ENCODE measurements at places on chromosomes 3 and 15.

DNA sequence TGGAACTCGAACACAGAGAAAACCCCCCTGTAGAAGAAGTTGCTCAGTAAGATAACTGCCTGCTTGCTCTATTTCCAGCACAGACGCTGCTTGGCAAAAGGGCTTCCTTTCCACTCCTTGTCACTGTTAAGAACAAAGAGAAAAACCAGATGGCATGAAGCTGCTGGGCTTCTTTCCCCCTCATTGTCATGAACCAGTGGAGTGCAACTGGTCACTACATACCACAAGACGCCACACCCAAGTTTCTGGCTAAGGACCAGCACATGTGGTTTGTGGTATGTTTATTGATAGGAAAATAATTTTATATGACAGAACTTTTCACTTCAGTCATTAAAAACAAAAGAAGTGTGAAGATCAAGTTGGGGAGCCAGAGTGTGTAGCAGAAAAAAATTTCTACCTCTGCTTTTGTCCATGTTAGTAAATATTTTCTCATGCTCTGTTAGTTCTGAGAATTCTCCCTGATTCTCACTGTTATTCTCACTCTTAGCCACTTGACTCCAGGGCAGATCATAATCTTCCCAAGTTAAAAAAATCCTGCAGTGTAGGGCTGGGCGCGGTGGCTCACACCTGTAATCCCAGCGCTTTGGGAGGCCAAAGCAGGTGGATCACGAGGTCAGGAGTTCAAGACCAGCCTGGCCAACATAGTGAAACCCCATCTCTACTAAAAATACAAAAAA lies 37.9 kb downstream of the CLK3 start:
- no peak for DNase-seq

DNA sequence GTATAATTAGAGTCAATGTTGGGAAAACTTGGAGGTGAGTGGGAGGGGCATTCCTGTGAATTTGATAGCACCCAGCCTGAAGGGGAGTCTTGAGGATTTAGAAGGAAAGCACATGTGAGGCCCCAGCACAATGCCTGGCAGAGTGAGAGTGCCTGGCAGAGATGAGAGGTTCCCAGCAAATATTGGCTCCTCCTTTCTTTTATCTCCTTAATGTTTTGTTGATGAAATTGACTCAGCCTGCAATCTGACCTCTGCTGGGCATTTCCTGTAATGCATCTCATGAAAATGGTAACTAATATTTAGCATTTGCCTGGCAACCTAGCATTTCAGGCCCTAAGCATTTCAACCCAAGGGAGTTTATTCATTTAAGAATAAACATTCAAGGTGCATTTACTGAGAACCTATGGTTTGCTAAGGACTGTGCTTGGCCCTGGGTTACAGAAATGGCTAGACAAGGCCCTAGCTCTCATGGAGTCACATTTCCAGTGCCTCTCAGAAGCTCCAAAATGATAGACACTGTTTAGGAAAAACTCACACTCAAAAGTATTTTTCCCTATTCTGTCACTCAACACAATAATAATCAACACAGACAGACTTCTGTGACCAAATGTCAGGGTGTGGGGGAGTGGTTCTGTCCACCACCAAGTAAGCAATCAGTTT lies 19.0 kb downstream of the PDHB start:
- DNase-seq = peak; percentile 38

DNA sequence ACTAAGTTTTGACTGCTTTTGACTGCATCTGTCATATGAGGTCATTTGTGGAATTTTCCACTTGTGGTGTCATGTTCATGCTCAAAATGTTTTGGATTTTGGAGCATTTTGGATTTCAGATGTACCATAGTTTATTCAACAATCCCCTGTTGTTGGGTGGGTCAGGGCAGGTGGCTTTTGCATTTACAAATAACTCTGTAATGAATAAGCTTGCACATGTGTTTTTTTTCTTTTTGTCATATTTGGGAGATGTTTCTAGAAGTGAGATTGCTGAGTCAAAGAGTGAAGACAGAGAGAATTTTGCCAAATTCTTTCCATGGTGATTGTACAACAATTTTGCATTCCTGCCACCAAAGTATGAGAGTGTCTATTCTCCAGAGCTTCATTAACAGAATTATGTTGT lies 62.4 kb upstream of the ADPGK start:
- DNase-seq = no peak

DNA sequence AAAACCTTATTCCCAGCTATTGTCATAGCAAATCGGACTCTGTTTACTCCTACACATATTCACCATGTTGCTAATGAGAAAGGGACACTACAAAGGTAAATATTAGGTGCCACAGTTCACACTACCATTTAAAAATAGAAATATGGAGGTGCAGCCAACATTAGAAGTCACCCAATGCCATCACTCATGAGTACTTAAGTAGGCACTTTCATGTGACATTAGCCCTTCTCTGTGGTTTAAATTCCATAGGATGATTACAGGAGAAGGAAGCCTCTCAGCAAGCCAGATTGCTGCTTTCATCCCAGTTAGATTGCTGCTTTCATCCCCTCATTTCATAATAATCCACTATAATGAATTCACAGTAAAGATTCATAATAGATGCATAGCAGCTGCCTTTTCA lies 376.8 kb upstream of the ALCAM start:
- no peak for DNase-seq

DNA sequence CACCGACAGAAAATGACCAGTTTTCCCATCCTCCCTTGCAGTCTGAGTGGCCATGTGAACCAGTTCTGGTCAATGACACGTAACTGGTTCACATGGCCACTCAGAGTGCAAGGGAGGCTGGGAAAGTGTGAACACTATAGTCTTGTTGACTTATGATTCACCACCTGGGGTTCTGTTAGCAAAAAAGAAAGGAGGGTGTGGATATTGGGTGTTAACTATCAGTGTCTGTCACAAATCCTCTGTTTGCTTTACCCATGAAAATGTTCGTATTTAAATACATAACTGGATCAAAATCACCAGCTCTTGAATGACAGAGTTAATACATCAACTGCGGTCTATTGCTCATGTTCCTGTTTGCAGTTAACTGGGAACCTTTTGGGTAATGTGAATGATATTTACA lies 92.3 kb downstream of the ADAMTSL3 start:
- DNase-seq = no peak

DNA sequence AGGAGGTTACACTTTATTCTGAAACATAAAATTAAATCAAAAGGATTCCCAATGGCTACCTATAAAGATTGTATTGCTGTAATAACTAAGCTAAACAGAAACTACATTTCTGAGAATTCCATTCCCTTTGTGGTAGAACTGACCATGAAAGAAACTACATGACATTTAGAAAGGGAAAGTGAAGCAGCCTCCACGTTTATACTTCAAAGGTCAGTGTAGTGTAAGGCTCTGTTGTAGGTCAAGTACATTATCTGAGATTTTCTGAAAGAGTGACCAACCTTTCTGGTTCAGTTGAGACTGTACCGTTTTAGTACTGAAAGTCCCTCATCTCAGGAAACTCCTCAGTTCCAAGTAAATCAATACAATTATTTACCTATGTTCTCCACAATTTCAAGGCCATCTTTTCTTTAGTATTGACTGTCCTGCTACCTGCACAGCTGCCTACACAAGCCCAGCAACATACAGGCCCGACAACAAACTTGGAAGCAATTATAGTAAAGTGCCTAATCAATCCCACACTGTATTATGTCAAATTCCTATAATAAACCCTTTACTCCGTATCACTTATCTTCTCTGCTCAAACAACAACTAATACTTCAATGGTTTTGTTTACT lies 343.0 kb downstream of the PLOD2 start:
- no peak for DNase-seq

DNA sequence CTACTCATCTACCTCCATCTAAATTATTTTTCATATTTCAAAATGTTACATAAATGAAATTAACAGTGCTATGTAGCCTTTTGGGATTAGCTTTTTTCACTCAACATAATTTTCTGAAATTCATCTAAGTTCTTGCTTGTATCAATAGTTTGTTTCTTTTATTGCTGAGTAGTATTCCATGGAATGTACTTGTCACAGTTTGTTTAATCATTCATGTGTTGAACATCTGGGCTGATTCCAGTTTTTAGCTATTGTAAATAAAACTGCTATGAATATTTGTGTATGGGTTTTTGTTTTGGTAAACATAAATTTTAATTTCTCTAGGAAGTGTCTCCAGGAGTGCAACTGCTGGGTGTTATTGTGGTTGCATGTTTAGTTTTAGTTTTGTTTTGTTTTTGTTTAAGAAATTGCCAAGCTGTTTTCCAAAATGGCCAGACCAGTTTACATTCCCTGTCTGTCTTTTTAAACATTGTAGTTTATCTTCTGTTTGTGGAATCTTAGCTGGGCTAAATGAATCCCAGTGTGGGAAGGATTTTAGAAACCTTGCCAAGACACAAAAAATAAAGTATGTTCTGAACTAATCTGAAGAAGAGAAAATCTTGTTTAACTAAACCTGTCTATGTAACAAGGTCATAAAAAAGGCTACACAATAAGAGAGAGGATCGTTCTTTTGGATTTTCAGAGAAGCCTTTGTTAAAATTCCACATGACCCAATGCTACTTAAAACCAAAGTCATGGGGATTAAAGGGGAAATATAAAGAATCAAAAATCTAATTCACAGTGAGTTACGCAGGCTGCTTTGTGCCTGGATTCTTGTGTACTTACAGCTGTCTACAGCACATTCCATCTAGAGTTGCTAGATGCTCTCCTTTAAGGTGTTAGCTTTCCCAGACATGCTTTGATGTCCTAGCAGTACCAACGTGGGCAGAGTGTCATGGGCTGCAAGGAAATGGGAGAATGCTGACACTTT lies 129.2 kb upstream of the SUCLG2 start:
- no peak for DNase-seq

- no peak for DNase-seq
Observed at GRCh38 chr3:180188512-180189309, 152.0 kb upstream of the PEX5L start.

GRCh38 chr3:33718595-33718907 lies 497 bp upstream of the CLASP2 start:
- no peak for DNase-seq

GRCh38 chr3:181565416-181565815 lies 146.3 kb upstream of the SOX2 start:
- DNase-seq = no peak

DNA sequence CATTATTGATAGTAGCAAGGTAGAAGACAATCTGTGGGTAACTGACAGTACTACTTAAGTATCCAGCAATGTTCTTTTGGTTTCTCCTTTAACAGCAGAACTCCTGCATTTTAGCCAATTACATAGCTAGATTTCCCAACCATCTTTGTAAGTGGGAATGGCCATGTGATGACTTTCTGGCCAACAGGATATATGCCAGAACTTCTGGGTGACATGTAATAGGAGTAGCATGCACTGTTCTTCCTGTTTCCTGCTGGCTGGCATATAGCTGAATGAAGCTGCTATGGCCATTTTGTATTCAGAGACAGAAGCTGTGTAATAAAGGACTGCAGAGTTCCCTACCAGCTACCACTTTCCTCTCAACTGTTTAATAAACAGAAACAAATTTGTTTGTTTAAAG lies 18.0 kb downstream of the SPICE1 start:
- DNase-seq = no peak

DNA sequence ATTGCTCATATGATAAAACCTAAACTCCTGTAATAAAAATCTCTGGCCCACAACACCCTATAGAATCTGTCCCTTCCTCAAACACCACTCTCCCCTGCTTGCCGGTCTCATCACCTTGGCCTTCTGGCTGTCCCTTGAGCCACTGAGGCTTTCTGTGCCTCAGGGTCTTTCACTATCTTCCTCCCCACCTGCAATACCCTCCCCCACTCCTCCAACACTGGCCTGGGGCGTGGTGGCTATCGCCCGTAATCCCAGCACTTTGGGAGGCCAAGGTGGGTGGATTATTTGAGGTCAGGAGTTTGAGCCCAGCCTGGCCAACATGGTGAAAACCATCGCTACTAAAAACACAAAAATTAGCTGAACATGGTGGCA lies 3.3 kb upstream of the CSK start:
- DNase-seq = no peak

GRCh38 chr15:99997112-99997651 lies 263.9 kb upstream of the LYSMD4 start:
- DNase-seq = no peak

- DNase-seq = no peak
Observed at GRCh38 chr15:101583284-101583683, 68.9 kb downstream of the TM2D3 start.

DNA sequence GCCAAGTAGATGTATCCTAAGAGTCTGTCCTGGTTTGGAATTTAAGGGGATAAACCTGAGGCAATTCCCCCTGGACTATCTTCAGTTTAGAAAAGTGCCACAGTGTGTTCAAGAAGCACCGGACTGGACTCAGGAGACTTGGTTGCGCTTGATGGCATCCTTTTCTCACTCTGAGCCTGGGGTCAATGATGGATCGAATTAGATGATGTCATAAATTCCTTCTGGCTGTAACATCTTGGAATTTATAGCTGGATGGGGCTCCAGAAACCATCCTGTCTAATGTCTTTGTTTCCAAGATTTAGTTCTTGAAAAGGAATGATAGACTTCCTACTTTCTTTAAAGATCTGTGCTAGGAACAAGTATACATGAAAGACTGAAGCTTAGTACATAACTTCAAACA lies 280.6 kb downstream of the LPP start:
- DNase-seq = no peak

GRCh38 chr3:64827431-64827830 lies 139.6 kb upstream of the ADAMTS9 start:
- no peak for DNase-seq

GRCh38 chr3:191915712-191916111 lies 454.7 kb downstream of the PYDC2 start:
- DNase-seq = no peak

GRCh38 chr15:43878446-43878845 lies 51.6 kb downstream of the WDR76 start:
- DNase-seq = no peak

GRCh38 chr3:159239059-159239458 lies 437.2 kb downstream of the MFSD1 start:
- no peak for DNase-seq

- DNase-seq = no peak
Observed at GRCh38 chr3:107258300-107258699, 118.9 kb upstream of the CCDC54 start.

- DNase-seq = no peak
Observed at GRCh38 chr3:94716326-94717018, 653.6 kb downstream of the NSUN3 start.

GRCh38 chr15:66226736-66227135 lies 26.8 kb downstream of the MEGF11 start:
- DNase-seq = no peak

GRCh38 chr15:54045397-54045796 lies 67.2 kb downstream of the UNC13C start:
- no peak for DNase-seq

DNA sequence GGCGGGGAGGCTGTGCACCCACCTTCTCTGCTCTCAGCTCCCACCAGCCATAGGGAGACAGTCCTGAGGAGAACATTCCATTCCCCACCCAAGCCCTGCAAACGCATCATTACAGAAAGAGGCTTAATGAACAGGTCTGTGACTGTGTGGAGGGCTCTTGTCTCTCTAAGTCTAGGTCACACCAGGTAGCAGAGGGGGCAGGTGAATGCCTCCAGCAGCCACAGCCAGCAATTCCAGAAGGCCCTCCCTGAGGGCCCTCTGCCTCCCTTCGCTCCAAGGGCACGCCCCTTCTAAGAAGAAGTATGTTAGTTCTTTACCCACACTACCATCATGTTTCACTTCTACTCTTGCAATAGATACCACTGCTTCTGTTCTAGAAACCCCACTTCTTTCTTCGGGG lies 217.5 kb upstream of the BHLHE40 start:
- no peak for DNase-seq

All from activated naive CD4-positive, alpha-beta T cell treated with Interleukin-2 at 50 U/mL for 16 hours (primary cell).